ENCODE measurements at places on chromosomes 2 and 18.

DNA sequence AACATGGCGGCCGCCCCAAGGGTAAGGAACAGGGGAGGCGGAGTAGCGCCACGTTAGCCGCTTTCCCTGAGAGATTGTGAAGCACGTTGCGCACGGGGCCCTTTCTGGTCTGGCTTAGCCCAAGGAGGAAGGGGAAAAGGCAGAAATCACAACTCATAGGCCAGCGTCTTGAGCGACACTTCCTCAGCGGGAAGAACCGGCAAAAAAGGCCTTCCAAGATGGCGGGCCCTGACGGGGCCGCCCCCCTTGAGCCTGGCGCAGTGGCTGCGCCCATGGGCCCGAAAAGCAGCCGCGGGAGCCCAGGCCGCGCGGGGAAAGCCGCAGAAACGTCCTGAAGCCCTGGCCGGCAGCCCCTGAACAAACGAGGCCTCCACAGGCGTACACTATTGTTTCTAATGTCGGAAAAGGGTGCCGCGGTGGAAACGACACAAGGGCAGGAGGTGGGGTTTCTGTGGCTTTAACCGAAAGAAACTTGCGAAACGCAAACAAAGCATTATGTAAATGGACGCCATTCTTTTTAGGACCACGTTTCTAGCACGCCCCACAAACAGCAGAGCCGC is 919 bp upstream of the PCBP1 start:
- DNase-seq, result peak; percentile 68

DNA sequence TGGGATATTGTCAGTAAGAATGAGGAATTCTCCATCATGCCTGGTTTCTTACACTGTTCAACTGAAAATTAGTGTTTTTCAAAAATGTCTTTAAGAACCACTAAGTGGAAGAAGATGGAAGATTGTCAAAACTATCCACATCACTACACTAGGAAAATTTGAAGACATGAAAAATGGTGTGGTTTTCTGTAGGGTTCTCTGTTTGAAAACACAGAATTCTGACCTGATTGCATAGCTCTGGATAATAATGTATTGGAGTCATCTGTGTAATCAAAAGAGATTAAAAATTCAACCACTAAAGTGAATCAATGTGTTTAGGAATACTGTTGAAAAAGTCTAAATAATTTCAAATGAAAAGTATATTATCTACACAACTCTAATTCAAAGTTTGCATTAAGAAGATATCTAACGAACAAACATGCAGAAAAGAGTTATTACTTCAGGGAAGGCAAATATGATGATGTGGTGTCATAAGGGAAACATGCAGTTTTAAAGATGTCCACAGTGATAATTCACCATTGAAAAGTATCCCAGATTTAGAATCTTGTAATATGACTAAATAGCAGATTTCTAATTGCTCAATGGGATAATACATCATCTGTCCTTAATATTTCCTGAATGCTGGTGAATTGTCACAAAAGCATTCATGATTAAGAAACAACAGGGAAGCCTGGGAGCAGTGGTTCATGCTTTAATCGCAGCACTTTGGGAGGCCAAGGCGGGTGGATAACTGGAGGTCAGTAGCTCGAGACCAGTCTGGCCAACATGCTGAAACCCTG is 116.9 kb downstream of the ERBB4 start:
- no peak for DNase-seq

DNA sequence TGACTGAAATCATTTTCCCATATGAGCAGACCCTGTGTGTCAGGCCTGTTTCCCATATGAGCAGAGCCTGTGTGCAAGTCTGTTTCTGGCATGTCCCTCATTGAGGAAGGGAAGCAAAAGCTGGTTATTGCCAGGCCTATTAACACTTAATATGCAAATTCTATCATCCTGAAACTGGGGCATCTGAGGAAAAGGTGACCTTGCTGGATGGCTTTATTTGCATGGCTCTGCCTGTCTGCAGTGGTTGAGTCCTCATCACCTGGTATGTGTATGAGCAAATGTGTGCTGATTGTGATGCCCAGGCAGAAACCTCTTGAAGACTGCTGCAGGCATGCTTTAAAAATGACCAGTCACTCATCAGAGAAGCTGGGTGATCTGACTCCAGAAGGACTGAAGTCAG is 31.2 kb downstream of the EIF4E2 start:
- no peak for DNase-seq

GRCh38 chr2:101962309-101962708 is 29.5 kb upstream of the IL1R2 start:
- no peak for DNase-seq

DNA sequence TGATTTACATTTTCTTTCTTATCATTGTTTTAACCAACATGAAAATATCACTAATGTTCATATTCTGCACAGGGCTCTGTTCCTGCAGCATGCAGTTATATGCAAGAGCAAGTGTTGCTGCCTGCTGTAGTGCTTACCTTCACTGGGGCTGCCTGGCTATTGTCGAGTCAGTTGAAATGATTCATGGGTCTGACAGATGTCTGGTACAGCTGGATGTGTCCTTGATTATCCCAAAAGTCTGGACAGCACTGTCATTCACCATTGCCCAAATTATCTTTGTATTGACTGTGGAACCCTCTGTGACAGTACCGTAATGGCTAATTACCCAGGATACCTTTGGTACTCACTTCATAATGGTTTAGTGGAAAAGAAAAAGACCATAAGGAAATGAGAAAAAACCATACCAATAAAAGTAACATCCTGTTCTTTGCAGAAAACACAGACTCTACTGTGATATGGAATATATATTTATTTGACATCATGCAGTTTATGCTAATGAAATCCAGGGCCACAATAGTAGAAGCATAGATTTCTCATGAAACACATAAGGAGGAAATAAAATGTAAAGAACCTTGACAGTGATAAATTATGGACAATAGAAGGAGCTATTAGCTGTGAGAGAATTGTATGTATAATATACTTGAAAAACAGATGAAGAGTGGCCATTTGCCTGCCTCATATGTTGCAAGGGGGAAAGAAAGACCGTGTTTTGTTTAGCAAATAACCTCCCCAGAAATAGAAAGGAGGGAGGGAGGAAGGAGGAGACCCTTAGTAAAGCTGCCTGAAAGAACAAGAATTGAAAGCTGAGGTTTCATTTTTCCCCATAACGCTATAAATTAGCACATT is 249.8 kb upstream of the ATP5MC3 start:
- no peak for DNase-seq

GRCh38 chr2:17518212-17519154 is at the start of gene RAD51AP2:
Gene RAD51AP2, minus strand, starts transcription at chr2:17518440. Its CDS starts 25 bp downstream, at chr2:17518415.
- peak; percentile 77 for DNase-seq

DNA sequence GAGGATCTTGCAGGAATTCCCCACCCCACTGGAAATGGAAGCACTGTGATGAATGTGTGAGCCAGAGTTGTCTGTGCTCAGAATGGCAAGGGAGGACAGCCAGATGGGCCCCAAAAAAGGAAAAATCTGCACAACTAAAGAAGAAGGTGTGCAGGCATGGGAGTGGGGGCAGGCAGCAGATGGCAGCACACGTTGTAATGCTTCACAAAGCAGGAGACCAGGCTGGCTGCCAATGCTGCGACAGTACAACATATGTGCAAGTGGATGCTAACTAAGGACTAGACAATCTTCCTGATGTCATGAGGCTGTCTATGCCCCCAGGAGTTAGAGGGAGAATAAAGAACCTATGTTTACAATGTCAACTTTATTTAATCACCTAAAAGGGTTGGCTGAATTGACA is 27.2 kb downstream of the ST6GAL2 start:
- no peak for DNase-seq

DNA sequence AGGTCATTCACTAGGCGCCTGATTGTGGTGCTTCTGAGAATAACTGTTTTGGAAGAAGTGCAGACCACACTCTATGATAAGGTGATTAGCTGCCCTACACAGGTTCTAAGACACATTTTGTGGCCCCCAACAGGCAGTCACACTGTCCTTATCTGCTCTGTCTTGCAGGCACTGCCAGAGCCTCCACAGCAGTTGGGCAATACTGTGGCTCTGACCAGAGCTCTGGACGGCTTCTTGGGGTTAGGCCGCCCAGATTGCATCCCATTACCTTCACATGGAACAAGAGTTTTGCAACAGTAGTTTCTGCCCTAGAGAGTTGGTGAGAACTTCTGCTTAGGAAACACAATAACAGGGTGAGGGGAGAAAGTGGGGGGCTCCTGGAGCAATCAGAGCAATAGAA is 22.7 kb downstream of the RUFY4 start:
- DNase-seq, result no peak

DNA sequence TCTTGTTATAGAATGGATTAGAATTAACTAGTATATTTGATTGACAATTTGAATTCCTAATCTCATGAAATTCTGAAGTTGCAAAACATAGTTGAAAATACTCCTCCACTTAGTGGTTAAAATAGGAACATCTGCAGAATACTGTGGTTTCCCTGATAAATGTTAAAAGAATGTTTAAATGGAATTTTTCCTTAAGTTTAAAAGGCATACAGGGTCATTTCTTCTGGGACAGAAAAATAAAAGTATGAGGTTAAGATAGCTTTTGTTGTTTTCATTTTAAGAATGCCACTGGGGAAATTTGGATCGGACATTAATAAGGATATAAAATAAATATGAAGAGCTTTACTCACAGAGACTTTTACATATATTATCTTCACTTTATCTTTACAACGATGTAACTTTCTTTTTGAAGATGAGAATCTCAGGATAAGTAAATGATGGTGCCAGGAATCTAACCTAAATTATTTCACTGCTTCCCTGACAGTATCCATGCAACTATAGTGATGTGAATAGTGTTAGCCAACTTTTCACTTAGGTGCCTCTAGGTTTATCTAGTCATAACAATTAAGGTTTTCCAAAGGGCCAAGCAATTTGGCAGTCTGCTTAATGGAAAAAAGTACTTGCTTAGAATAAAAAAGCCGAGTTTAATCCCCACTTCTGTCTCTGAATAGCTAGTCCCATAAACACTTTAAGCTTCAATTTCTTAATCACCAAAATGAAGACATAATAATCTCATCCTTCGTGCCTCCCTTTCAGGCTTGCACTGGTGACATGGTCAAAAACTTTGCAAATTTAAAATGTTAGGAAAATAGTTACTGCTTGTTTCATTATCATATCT is 151.8 kb upstream of the STK17B start:
- no peak for DNase-seq
